ENCODE measurements at places on chromosomes 1 and 21.

- no peak for DNase-seq
Measured at GRCh38 chr1:14057640-14058039, 357.7 kb downstream of the PRDM2 start.

GRCh38 chr1:2328676-2329455 is 62.5 kb downstream of the MORN1 start:
- no peak for DNase-seq

DNA sequence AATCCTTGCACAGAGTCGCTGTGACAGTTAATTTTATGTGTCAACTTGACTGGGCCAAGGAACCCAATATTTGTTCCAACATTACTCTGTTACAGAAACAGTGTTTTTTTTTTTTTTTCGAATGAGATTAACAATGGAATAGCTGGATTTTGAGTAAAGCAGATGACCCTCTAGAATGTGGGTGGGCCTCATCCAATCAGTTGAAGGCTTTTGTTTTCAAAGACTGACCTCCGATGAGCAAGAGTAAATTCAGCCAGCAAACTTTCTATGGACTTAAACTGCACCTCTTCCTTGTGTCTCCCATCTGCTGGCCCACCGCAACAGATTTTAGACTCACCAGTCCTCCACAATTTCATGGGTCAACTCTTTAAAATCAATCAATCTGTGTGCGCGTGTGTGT is 17.0 kb downstream of the CRYZ start:
- DNase-seq, result no peak

DNA sequence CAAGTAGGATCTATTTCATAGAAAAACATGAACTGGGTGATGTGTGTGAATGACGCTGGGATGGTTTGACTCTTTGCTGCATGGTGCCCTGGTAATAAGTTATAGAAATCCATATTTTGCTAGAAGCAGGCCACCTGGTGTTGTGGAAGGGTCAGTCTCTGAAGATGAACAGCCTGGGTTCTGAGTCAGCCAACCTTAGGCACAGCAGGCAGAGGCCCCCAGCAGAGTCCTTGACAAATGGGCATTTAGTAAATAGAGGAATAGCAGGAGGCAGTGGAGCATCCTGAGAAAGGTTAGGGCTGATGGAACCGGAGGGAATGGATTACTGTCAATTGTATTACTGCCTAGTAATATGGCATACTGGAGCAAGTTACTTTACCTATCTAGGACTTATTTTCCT is 20.9 kb downstream of the FGGY start:
- DNase-seq, result no peak

DNA sequence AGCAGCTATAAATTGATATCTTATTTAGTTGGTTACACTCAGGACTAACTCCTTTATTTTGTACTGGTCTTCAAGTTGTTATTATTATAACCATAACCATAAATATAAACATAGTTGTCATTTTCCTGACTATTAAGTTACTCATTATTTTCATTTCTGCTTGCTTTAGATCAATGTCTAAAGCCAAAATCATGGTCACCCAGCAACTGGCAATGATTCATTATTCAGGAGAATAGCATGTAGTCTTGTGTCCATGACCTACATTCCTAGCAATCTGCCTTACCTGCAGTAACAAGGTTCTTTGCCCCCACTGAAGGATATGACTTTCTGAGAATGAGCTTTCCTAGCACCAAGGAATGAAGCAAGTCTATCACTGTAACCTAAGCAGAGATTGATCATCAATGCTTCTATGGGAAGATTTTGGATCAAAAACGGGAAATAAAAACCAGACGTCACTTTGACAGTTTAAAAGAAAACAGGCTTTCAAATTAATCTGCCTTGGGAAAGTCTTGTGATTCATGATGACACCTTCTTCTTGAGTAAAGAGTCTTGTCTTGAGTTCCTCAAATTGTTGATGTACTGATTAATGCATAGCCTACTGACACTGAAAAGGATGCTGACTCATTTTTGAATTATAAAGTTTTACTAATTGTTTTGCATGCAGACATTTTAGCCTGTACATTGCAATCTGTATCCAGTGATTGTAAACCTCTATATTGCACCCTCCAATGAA is 203.3 kb upstream of the IVNS1ABP start:
- no peak for DNase-seq
